Activated CD4-positive, alpha-beta T cell treated with anti-CD3 and anti-CD28 coated beads, Interleukin-2, amount 50 U/mL, for 1 hour (primary cell): ENCODE measurements at places on chromosomes 13 and 19.

DNA sequence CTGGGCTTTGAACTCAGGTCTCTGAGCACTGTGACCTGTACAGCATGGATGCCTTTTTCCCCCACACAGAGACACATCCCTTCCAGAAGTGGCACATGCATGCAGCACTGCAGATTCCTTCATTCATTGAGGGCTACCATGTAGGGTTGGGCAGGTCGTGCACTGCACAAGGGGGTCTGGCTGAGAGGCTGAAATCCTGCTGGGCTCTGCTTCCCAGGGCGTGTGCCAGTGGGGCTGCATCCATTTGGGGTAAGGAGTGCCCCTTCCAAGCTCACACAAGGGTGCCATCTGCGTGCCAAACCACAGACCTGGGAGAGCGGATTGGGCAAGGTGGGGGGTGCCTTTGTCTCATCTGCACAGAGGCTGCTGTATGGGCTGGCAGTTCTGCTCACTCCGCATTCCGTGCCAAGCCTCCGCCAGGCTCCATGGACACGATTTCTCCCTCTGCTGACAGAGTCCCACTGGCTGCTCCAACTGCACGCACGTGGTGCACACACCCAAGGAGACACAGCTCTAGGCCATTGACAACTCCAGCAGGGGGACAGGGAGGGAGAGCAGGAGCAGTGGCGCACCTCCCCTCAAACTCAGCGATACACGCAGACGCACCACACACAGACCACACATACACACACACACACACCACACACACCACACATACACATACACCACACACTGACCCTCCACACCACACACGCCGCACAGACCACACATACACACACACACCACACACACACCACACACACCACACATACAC, 4.5 kb upstream of the SHISA7 start:
- no peak for DNase-seq

DNA sequence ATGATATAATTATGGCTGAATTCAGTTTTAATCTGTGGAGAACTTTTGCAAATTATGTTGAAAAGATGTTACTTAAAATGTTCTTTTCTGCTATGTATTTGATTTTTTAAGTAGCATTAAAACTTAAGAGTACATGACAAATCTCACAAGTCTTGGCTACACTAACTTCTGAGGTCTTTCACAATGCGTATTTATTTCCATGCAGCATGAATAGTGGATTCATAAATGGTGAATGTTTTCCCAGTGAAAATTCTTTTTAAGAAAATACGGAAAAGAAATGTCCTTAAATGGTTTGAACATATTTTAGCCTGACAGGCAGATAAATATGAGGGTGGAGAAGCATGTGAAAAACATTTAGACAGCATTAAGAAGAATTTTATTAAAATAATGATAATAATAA, 30.2 kb downstream of the GARRE1 start:
- no peak for DNase-seq

DNA sequence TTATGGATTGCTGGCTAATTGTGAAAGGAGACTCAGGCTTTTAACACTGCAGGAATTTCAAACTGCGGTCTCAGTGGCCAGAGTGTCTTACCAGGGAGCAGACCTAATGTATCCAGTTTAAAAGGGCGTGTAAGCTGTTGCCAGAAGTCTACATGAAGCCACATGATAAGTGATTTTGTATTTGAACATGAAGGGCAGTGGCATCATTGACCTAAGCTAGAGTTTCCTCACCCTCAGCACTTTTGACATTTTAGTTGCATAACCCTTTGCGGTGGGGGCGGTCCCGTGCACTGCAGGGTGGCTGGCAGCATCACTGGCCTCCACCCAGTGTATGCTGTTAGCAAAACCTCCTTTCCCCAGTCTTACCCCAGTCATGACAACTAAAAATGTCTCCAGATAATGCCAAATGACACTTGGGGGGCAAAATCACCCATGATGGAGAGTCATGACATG, 23.7 kb upstream of the GPR18 start:
- DNase-seq, result peak; percentile 62

GRCh38 chr19:56350416-56351045, 35.9 kb upstream of the ZSCAN5A start:
- peak; percentile 36 for DNase-seq

DNA sequence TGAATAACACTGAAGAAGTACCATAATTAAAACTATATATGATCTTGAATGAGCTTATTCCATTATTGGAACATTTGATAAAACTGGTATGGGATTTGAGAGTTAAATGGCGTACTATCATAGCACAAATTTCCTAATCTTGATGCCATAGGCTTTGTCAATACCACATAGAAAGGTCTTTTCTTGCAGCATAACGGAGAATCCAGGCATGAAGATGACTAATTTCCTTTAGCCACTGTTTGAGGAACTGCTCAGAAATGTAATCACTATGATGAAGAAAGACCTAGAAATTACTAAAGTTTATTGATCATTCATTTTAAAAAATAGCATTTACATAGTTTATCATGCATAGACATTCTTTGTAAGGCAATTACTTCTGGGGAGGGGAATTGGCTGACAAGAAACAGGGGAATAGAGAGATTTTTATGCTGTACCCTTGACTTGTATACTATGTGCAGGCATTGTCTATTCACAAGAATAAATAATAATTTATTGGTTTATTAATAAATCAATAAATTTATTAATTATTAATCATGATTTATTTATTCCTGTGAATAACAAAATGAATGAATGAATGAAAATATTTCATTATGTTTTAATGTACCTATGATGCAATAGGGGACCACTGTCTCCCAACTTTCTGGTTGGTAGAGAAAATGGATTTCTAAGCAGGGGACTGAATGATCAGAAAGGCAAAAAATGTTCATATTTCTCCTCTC, 2676.6 kb downstream of the PCDH9 start:
- no peak for DNase-seq

GRCh38 chr19:39738814-39739213, 985 bp upstream of the CLC start:
- no peak for DNase-seq

DNA sequence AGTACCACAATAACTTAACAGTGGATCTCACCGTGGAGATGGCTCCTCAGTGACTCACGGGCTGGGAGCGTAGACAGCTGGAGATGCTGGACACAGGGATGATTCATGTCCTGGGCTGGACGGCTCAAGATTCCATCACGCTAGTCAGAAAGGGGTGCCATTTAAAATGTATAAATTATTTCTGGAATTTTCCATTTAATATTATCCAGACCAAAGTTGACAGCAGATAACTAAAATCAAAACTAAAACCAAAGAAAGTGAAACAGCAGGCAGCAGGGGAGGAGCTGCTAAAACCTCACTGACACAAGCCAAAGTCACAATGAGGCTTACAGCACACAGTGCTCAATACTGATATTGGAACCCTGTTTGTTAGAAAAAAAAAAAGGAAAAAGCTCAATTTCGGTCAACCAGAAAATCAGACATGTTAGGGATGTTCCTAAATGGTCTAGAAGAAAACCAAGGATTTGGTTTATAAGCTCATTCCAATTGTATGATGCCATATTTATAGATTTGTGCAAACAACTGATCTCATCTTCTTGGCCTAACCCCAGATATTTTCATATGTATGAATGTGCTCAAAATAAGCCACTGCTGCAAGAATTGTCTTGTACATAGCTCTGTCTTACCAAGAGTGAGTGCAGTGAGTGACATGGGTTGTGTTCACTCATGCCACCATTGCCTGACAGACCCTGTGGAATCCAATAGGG, 111.8 kb downstream of the SACS start:
- no peak for DNase-seq

DNA sequence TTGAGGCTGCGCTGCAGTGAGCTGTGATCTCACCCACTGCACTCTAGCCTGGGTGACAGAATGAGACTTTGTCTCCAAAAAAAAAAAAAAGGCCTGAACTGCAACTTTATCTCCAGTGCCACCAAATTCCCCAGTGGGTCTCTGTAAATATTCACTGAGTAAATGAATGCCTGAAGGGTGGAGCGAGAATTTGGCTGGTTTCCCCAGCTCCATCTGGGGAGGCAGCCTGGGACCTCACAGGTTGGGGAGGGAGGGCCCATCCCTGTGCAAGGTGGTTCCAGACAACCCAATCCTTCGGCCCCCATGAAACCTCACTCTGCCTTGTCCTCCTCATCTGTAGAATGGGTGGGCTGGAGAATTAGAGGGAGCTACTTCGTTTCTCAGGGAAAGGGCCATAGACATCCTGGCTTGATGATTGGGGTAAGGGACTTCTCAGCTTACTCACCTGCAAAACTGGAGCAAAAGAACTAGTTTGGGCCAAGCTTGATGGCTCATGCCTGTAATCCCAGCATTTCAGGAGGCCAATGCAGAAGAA, 4.2 kb upstream of the PKN1 start:
- DNase-seq, result no peak

DNA sequence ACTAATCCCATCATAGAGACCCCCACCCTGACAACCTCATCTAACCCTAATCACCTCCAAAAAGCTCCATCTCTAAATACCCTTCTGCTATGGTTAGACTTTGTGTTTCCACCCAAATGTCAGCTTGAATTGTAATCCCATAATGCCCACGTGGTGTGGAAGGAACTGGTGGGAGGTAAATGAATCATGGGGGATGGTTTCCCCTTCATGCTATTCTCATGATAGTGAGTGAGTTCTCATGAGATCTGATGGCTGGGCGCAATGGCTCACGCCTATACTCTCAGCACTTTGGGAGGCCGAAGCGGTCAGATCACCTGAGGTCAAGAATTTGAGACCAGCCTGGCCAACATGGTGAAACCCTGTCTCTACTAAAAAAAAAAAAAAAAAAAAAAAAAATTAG, 2.6 kb downstream of the VMAC start:
- DNase-seq, result no peak

DNA sequence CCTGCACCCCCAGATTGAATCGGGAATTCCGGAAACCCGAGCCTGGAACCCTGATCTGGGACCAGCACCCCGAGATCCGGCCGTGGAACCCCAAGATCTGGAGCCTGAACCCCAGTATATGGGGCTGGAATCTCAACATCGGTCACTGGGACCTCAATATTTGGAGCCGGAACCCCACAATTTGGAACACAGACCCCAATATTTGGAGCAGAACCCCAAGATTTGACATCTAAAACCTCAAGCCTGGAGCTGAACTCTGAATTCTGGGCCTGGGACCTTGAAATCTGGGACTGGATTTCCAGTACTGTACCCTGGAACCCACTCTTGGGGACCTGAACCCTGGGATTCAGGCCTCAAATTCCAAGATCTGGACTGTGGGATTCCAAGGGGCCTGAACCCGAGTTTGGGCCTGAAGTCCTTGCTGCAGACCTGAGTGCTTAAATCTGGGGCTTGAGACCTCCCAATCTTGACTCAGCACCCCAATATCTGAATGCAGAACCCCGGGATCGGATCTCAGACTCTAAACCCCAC, 629 bp downstream of the LRFN3 start:
- no peak for DNase-seq

- no peak for DNase-seq
These were observed 1.8 kb downstream of the CRLF1 start for GRCh38 chr19:18604820-18605159.

- no peak for DNase-seq
These were observed 18.7 kb upstream of the ERCC1 start for GRCh38 chr19:45442408-45442777.

GRCh38 chr13:44234566-44234965, 139.1 kb upstream of the SERP2 start:
- DNase-seq, result no peak

GRCh38 chr19:18990128-18990708, 43.1 kb downstream of the SUGP2 start:
- DNase-seq, result no peak

DNA sequence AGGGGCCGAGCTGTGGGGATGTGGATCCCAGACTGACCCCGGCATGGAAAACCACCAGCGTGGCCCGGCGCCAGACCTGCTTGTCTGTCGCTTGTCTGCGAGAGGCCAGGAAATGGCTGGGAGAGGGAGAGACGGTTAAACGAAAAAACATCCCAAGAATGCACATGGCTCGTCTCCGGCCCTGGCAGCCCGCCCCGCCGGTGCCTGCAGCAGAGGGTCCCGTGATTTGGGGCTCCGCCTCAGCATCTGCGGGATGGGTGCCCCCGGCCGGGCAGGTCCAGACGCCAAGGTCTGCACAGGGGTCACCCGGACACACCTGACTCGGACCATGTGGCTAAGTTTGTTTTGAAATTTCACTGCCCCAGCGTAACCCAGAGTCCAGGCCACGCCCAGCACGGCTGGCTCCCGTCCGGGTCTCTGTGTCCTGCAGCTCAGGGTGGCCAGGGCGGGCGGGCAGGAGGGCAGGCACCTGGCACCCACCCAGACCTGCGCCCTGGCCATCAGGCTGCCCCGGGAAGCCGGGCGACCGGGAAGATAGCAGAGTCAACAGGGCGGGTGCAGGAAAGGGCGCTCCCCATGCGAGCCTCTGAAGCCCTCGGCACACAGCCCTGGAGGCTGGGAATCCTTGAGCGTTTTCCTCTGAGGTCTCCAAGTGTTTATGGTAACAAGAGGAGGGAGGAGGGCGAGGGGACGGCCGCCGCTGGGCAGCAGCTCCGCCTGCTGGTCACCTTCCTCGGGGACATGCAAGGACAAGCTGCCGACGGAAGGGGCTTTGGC, 103.2 kb downstream of the GADD45B start:
- peak; percentile 59 for DNase-seq

- no peak for DNase-seq
These were observed 175.7 kb upstream of the UBL3 start for GRCh38 chr13:30026093-30026492.

DNA sequence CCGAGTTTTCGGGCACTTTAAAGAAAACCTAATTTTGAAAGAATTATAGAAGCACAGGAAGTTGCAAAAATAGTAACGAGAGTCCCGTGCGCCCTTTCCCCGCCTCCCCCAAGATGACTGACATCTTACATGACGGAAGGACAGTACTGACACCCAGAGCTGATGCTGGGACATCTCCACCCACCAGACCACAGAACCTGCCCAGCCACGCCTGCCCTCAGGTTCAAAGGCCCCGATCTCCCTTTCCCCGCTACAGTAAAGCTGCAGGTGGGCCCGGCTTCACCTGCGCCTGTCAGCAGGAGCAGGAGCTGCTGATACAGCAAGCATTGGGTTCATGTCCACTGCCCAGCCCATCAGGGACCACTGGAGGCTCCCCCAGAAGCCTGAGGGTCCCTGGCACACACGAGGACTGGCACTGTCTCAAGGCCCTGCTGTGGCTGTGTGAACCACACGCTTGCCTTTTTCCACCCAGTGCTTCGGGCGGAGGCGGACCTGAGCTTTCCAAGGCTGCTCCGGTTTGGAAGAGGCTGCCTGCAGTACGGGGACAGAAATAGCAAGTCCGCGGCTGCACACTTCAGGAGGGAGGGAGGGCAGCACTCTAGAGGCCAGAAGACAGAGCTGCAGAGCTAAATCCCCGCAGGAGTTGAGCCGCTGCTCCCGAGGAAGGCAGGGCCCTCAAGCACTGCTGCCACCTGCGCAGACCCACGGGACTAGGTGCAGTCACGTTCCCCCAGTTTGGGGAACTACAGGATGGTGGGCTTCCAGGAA, 8.7 kb downstream of the MAP2K2 start:
- DNase-seq, result peak; percentile 62

DNA sequence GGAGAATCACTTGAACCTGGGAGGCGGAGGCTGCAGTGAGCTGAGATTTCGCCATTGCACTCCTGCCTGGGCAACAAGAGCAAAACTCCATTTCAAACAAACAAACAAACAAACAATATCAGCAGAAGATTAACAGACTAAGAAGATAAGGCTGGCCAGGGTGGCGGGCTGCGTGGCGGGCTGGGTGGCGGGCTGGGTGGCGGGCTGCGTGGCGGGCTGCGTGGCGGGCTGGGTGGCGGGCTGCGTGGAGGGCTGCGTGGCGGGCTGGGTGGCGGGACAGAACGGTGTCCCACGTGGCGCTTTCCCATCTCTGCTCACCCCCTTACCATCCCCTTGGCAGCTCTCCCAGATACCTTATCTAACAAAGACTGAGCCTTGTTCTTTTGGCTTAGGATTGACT, 196.2 kb downstream of the COL4A1 start:
- DNase-seq, result no peak

- DNase-seq, result no peak
These were observed 174.7 kb downstream of the DLEU7 start for GRCh38 chr13:50668691-50669271.
